ENCODE measurements at places on chromosomes 16 and 17.

DNA sequence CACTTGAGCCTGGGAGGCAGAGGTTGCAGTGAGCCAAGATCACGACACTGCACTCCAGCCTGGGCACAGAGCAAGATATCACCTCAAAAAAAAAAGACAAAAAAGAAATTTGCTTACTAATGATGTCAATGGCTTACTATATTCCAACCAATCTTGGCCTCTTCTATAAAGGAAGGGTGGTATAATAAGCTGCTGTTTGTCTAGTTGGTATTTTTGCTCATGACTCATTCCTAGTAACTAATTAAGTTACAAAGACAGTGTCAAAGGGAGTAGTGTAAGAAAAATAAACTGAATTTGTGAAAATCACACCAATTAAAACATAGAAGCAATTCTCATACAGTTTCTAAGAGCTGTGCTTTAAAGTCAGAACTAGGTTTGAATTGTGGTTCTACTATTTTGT, 82.5 kb downstream of the NLK start:
- no peak for DNase-seq

DNA sequence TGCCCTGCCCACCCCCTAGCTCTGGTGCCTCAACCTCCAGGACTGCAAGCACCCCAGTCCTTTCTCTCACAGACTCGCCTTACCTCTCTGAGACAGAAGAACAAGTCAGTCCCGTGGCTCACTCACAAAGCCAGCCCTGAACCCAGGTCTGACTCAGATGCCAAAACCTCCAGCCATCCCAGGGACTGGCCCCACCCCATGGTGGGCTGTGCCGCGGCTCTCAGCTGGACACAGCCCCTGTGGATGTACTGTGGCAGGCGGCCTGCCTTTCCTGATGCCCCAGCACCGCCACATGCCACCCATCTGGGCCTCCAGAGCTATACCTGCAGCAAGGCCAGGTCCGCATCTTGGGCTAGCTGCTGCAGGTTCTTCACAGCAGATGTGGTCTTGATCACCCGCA, 19.8 kb downstream of the MPG start:
- DNase-seq = no peak

GRCh38 chr17:6547336-6547735, 9.0 kb downstream of the PITPNM3 start:
- no peak for DNase-seq

GRCh38 chr17:30950189-30950588, 20.6 kb upstream of the RNF135 start:
- DNase-seq = no peak

DNA sequence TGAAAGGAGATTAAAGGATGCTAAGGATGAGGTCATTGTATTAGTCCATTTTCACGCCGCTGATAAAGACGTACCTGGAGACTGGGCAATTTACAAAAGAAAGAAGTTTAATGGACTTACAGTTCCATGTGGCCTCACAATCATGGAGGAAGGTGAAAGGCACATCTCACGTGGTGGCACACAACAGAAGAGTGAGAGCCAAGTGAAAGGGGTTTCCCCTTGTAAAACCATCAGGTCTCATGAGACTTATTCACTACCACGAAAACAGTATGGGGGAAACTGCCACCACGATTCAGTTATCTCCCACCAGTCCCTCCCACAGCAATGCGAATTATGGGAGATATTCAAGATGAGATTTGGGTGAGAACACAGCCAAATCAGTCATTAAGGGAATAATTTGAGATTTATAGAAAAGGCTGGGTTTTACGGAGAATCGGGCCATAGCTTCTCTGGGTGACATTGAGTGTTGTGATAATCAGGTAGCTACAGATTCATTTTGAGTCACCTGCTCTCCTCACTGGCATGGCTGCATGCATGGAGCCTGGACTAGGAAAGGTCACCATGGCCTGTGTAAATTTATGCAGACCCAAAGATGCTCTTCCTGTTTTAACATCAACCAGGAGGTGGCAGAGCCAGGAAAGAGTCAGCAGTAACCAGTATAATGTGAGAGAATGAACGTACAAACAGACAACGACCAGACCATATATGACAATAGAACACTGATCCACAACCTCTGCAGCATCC, 40.5 kb upstream of the DYNLRB2 start:
- no peak for DNase-seq

DNA sequence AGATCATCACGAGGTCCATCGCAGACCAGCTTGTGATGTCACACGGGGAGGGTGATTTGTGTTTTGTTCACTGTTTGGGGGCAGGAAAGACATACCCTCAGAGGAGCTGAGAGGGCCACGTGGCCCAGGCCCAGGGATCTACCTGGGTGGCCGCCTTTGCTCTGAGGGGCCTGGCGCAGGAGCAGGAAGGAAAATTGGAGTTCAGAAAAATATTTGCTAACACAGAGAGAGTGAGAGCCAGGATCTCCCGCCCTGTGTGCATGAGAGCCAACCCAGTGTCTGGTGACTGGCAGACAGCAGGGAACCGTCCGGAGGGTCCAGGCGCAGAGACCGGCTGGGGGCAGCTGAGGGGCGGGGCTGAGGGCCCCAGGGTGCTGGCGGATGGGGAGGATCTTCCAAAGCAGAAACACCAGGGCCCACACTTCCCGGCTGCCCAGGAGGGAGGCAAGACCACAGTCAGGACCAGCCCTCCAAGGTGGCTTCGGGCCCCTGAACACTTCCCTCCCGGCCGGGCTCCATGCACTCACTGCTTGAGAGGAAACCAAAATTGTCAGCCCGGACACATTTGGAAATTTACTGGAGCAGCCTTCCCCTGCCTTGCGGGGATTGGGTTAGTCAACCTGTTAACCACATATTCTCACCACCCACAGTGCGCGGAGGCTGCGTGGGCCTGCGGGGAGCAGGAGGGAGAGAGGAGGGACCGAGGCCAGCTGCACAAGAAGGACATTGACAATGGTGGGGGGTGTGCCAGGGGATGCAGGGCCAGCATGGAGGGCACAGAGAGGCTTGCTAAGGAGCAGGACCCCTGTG, 52.6 kb downstream of the RBFOX3 start:
- no peak for DNase-seq

DNA sequence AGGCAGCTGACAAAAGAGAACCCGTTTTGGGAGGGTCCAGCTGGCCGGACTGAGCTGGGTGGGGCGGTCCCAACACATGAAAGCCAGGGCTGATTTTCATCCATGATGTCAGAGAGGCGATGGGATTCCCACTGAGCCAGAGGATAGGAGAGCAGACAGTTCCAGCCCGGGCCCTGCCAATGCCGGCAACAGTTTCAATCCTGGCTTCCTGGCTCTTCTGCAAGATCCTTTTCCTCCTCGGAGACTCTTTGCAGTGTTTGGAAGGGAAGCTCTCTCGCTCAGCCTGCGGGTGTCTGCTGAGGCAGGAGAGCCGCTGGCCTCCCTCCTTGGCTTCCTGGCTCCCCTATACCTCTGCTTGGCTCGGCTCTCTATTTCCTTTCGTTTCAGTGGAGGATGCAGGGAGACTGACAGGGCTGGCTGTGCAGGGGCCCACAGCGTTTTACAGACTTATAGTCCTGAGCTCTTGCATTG, 145.5 kb upstream of the SOX9 start:
- DNase-seq = peak; percentile 64

GRCh38 chr17:50133028-50133768, 3.2 kb upstream of the SAMD14 start:
- peak; percentile 52 for DNase-seq

DNA sequence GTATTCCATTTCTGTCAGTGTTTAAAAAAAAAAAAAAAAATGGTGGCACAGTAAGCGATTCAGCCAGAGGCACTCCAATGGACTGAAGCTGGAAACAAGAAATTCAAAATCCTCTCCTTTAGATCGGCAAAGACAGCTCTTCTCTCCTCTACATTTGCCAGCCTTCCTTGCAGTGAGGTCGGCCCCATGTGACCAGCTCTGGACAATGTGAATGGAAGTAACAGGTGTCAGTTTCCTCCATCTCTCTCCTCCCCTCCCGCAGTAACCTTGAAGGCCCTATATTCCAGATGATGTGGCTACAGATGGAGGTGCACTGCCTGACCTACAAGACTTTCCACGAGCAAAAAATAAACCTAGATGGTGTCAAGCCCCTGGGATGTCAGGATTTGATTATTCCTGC, 15.0 kb downstream of the CUEDC1 start:
- DNase-seq = no peak

- DNase-seq = no peak
Measured at GRCh38 chr16:1980030-1980769, 1.1 kb downstream of the NOXO1 start.

- no peak for DNase-seq
Measured at GRCh38 chr17:5958850-5959249, 111.3 kb upstream of the WSCD1 start.

GRCh38 chr17:34840750-34841149, 120.5 kb downstream of the CCT6B start:
- DNase-seq = no peak

GRCh38 chr16:7021653-7022275, 310.9 kb upstream of the RBFOX1 start:
- DNase-seq = no peak

DNA sequence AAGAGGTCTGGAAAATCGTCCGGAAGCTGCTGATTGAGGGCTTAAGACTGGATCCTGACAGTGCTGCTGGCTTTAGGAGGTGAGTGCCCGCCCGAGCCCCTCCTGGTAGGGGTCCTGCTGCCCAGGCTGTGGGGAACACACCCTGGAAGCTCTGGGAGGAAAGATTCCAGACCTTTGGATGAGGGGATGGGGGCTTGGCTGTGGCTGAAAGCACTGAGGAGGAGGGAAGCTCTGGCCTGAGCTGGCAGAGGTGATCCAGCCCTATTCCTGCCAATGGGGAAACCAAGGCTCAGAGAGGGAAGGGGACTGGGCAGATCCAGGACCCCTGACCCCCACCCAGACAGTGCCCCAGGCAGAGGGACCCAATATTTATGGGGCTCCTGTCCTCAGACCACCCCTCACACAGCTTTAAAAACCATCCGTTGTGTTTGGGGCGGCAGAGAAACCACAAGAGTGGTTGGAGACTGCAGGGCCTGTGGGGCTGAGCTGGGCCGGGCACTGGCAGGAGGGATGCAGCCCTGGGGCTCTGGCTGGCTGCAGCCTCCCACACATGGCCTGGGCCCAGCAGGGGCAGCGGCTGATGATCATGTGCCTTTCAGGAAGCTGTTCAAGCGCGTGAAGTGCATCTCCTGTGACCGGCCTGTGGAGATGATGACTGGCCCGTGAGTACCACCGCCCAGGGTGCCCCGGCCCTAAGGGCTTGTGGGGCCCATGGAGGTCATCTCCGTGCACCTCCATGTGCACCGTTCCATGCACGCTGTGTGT, 22.8 kb downstream of the UBALD1 start:
- DNase-seq = no peak

DNA sequence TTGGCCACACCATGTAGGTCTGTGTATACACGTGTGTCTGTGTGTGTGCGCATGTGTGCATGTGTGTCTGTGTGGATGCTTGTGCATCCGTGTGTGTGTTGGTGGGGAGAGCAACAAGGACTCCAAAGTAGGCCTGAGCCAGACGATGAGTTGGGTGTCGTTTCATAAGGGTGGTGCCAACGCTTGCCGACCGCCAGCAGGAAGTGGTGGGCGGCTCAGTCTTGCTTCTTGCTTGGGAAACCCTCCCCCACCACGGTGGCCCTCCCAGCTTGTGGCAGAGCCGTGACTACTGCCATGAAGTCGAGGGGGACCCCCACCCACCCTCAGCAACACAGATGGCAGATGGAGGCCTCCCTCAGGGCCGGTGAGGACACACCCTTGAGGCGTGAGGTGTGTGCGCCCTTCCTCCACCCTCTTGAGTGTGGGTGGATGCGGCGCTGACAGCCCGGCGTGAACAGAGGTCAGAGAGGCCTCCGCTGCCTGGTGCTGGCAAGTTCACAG, 17.5 kb downstream of the SBK1 start:
- no peak for DNase-seq

DNA sequence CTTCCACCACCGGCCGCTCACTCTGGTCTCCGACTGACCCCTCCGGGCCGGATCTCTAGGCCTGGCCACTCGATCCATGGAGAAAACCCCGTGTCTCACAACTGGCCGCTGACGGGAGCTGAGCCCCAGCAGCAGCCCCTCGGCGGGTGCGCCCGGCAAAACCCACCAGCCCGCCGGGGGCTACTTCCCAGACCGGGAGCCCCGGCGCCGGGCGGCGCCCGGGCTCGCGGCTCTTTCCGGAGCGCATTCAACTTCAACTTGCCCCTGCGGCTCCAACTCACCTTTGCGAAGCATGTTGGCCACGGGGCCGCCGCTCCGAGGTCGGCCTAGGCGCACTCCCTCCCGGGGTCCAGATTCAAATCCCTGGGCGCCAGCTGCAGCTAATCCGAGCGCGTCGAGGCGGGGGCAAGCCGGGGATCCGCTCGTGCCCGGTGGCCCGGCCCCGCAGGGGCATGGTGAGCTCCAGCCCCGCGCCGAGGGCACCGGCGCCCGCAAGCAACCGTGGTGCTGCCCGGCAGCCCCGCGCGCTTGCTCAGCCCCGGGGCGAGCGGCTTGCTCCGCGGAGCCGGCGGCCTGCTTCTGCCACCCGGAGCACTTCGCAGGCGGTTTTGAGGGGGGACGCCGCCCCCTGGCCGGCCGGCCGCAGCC, 438 bp downstream of the RTN4RL1 start:
- DNase-seq = no peak

GRCh38 chr17:78214706-78215061, 631 bp downstream of the BIRC5 start:
- no peak for DNase-seq

DNA sequence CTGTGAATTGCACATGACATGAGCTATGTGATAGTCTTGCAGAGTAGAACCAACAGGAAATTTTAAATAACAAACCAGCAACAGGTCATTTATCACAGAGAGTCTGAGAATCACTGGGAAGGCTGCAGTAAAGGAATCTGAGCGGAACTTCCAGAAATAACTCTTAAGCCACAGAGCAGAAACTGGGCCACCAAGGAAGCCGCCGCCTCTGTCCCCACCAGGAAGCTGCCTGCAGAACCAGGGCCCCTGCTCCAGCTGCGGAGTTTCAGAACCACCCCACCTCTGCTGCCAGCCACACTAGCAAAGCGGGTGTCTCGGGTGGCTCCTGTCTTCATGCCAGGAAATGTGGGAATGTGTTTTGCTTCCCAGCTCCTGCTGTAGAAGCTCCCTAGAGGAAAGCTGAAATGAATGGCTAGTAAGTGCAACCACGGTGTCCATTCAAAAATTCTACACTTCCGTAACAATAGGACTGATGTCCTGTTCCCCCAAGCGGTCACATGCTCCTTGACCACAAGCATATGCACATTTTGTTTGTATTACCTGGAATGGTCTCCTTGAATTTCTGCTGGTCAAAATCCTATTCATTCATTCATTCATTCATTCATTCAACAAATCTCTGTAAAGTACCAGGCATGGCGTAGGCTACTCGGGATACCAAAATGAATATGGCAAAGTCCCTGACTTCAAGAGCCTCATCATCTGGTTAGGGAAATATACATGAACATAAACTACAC, 7.7 kb upstream of the ITPRIPL2 start:
- no peak for DNase-seq

GRCh38 chr17:73932216-73932749, 271.2 kb upstream of the RPL38 start:
- no peak for DNase-seq

GRCh38 chr16:87279094-87279658, 38.0 kb downstream of the C16orf95 start:
- DNase-seq = no peak

Data from hepatocyte (in vitro differentiated cells).